ENCODE measurements at places on chromosomes 12 and 14.
A peak's percentile ranks its signal among the peaks of the same experiment; 100 is the strongest.

DNA sequence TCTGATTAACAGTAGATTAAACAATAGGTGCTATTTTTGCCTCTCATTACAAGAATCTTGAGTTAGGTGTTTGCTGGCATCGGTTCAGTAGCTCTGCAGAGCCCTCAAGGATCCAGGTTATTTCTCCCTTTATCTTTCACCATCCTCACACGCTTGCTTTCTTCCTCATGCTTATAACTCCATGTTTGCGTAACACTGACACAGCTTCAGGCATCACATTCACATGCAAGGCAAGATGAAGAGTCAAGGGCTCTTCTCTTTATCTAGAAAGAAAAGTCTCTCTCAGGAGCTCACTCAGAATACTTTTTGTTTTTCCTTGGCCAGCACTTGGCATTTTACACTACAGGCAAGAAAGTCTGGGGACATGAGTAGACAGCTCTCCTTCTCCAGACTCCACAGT, 24.2 kb upstream of the PTHLH start:
- DNase-seq: no peak

DNA sequence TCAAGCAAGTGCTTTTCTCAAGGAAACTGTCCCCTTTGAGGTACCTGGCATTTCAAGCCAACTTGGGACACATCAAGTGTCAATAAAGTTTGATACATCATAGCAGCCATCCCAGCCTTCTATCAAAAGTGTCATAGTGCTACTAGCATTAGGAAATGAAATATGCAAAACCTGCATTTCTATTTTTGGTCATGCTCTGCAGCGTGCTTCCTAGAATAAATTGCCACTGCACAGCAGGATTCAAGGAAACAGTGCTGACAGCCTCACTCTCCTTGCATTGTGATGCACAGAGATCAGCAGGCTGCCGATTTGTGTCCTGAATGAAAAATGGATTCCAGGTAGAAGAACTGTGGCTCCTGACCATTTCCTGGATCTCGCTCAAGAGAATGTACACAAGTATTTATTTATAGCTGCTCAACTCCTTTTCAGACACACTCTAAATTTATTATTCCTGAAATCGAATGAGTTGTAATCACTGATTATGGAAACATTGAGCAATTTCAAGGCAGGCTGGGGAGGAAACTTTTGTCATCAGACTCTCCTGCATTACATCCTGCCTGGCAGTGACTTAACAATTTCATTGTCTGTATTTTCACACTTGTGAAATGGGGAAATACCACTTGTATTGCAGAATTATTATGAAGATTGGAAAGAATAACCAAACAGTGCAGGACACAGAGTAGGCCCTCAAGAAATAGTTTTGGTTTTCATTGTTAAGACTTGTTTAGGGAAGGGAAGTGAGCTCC, 120.9 kb downstream of the SLC38A6 start:
- DNase-seq: peak; percentile 92

GRCh38 chr14:24241829-24242443, 487 bp downstream of the TINF2 start:
- DNase-seq: peak; percentile 87

DNA sequence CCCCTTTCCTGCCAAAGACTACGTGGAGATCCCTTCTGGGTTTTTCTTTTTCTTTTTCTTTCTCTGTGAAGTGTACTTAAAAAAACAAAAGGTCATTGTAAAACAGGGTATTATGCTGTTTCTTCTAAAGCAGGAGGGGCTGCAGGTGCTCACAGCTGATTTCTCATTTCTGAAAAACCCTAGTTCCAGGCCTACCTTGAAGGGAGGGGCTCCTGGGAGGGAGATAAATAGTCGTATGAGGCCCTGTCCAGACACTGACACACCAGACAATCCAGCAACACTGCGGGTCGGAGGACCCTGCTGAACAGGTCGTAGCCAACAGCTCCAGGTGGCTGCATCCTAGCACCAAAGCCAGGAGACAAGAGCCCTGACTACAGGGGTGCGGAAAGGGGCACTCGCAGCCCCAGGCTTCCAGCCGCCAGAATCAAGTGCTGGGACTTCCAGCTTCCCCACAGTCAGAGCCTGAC, 41.1 kb downstream of the PSMA6 start:
- DNase-seq: no peak

DNA sequence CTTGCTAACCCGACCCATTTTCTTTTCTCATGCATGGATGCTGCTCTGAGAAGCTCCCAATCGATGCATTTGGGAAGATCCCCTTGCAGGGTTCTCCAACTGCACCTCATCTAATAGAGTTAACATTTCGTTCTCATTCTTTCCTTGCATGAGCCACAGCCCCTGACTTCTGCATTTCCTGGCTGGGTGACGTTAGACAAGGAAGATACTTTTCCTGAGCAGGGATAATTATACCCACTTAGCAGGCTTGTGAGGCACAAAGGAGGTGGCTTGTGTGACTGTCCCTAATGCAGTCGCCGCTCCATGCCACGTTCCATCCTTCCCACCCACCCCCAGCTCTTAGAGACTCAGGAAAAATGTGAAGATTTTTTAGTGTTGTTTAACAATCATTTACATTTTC, 195.1 kb downstream of the CHST11 start:
- DNase-seq: no peak

GRCh38 chr12:32118806-32119205, 12.2 kb downstream of the BICD1 start:
- DNase-seq: no peak

DNA sequence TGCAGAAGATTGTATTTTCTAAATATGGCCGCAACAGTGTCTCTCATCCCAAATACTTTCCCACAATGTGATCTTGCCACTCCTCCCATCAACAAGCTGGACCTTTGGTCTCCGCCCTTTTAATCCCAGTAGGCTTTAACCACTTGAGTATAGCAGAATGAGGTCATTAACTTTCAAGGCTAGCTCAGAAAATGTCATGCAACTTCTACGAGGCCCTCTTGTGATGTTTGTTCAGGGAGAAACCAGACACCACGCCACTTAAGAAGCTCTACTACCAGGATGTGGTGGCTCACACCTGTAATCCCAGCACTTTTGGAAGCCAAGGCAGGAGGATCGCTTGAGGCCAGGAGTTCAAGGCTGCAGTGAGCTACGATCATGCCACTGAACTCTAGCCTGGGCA, 20.1 kb upstream of the OR6J1 start:
- no peak for DNase-seq

GRCh38 chr14:34231626-34232025, 230.4 kb downstream of the SPTSSA start:
- no peak for DNase-seq

DNA sequence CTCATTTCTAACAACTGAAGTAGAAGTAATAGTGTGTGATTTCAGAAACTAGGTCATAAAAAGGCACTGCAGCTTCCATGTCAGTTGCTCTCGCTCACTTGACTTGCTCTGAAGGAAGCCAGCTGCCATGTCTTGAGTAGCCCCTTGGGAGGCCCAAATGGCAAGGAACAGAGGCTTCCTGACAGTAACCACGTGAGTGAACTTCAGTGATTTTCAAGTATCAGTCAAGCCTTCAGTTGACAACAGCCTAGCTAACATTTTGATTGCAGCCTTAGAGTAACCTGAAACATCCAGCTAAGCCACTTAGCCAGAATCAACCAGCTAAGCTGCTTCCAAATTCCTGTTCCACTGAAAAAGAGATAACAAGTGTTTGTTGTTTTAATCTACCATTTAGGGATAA, 26.7 kb downstream of the TOGARAM1 start:
- no peak for DNase-seq

DNA sequence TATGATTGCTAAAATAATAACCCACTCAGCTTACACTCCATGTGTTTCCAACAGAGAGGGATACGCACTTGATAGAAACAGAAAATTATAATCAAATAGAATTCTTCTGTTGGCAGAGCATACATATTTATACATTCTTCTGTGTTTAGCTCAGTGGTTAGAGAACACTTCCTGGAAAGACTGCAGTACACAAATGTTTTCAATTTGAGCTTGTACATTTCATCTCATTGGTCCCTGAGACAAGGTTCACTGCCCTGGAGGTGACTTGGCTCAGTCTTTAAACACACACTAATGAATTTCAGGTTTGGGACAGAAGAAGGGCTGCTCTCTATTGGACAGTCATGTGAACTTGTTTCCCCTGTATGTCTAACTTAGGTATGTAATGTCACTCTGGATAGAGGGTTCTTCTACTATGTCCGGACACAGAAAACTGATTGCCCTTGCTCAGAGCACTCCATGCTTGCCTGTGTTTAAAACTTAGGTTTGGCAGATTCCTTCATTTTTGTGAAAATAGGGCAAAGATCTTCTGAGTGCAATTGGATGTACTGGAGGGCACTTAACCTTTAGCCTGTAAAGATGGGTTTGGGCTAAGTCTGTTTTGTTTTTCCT, 22.9 kb downstream of the PROX2 start:
- no peak for DNase-seq

GRCh38 chr14:61470261-61470960, 149.0 kb downstream of the PRKCH start:
- peak; percentile 42 for DNase-seq

Data from inflammatory macrophage treated with lipopolysaccharide for 1 hour (primary cell).